CD8-positive, alpha-beta memory T cell (primary cell): ENCODE measurements at places on chromosomes 1 and 21.

- DNase-seq: no peak
These were observed 174.5 kb upstream of the POU3F1 start for GRCh38 chr1:38221006-38221649.

- no peak for DNase-seq
These were observed 37.5 kb upstream of the KCNA10 start for GRCh38 chr1:110556471-110556807.

- DNase-seq: peak; percentile 6
These were observed 56.2 kb upstream of the DPH5 start for GRCh38 chr1:101081496-101082488.

- peak; percentile 69 for DNase-seq
These were observed 2.6 kb downstream of the E2F2 start for GRCh38 chr1:23528250-23528978.

DNA sequence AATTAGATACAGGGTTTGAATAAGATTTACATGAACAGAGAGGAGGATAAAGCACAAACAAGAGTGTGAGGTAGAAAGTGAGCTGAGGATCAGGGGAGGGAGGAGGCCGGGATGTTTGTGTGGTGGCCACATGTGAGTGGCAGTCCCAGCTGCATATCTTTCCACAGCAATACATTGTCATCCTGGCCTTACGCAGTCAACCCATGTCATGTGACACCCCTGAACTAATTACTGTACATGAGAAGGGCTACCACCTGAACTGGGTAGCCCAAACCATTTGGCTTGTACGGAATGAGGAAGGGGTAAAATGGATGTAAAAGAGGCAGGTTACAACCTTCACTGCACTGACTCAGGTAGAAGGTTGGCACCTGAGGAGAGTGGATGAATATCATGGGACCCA, 4.2 kb downstream of the SLAMF7 start:
- DNase-seq: no peak

DNA sequence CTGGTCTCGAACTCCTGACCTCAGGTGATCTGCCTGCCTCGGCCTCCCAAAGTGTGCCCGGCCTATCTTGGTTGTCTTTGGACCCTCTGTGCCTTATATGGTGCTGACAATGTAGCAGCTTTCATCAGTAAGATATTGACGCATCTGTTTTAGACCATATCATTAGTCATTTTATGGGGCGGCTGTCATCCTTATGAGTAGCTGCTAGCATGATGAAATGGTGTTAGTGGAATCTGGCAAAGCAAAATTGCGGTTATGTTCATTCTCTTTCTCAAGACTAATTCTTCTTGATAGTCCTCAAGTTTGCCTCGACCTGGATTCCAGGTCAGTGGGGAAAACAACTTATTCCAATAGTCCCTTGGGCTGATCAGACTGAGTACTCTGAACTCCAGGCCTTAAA, 199.9 kb downstream of the PRDM2 start:
- DNase-seq: no peak
